Colonic mucosa (tissue), 4 donors: ENCODE measurements at places on chromosomes 12 and 14. TPM values are rescaled to one million over a fixed set of nuclear protein-coding genes. Genes with fewer than 3 reads are reported as not detected.

- peak overlapping the region; percentile 84 for H3K27ac ChIP-seq
- no peaks in the 10 kb centered on the region for H3K27me3 ChIP-seq
- H3K36me3 ChIP-seq, result no peaks in the 10 kb centered on the region
Observed at GRCh38 chr12:26113853-26114719, 10.8 kb downstream of the BHLHE41 start.

Gene ASCL4
- not detected for total RNA-seq

Gene TEX52
- not detected for total RNA-seq

DNA sequence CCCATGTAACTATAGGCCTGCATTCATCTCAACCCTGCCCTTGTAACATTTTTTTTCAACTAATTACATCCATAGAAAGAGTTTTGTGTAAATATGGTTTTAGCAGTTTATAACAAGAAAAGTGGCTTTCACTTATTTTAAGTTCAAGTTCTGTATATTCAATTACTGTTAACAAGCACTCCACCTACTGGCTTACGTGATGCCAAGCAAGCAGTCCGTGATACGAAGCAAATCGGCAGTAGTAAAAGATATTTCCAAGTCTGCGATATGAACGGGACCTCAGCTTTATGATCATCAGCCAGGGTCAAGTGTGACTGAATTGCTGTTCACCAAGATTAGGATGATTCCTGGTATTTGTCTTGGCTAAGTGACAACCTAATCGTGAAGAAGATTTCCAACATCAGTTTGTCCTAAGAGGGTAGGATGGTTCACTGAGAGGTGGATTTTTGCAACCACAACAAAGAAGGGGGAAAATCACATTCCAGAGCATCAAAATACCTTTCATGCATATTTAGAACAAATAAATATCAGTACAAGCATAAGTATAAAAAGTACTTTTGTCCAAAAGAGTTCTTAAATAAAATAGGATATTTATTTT lies 456.2 kb downstream of the FOXG1 start:
- no peaks in the 10 kb centered on the region for H3K4me1 ChIP-seq
- H3K27me3 ChIP-seq, result no peaks in the 10 kb centered on the region
- H3K4me3 ChIP-seq, result no peak overlapping the region
- no peak overlapping the region for H3K27ac ChIP-seq
- no peaks in the 10 kb centered on the region for H3K36me3 ChIP-seq

- DNase-seq, result no peak
- H3K27me3 ChIP-seq, result no peaks in the 10 kb centered on the region
- H3K4me1 ChIP-seq, result no peaks in the 10 kb centered on the region
- H3K27ac ChIP-seq, result no peak overlapping the region
- H3K36me3 ChIP-seq, result no peaks in the 10 kb centered on the region
Observed at GRCh38 chr14:32514236-32514635, 185.1 kb downstream of the AKAP6 start.

DNA sequence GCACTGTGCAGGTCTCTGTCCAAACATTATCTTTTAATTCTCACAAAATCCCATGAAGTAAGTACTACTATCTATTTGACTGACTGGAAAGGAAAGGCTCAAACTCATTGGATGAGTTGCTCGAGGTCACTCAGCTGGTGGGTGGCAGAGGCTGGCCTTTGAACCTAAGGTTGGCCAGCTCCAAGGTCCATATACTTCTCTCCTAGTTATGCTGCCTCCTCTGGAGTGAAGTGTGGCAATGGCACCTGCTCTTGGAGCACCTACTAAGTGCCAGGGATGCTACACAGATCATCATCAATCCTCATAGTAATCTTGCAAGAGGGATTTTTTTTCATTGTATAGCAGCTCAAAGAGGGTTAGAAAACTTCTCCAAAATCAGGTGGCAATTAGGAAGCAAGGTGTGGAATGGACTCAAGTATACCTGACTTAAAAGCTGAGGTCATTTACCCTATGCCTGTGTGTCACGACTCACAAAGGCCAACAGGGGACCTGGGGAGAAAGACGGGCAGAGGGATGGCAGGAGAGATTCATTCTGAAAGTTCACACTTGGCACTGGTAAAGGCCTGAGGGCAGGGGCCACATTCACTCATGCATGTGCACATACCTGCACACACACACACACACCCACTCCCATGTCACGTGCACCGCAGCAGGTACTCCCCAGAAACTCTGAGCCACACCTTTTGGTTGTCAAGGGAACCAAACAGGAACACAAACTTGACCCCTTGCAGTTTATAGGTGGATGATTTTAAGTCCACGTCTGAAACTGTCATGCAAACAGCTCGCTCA lies 146.4 kb downstream of the FOXN3 start:
- H3K4me1 ChIP-seq, result no peaks in the 10 kb centered on the region
- H3K27me3 ChIP-seq, result no peaks in the 10 kb centered on the region
- no peak overlapping the region for H3K27ac ChIP-seq
- peak; percentile 80 for DNase-seq
- no peak overlapping the region for H3K4me3 ChIP-seq

Gene PLD4
- total RNA-seq, result not detected

GRCh38 chr12:53298164-53298563 lies 1.3 kb upstream of the MYG1 start:
- DNase-seq, result no peak
- H3K4me3 ChIP-seq, result no peak overlapping the region
- no peaks in the 10 kb centered on the region for H3K36me3 ChIP-seq
- H3K27ac ChIP-seq, result no peak overlapping the region
- H3K27me3 ChIP-seq, result no peaks in the 10 kb centered on the region

- no peak for DNase-seq
- no peaks in the 10 kb centered on the region for H3K4me1 ChIP-seq
- H3K27me3 ChIP-seq, result no peaks in the 10 kb centered on the region
- H3K36me3 ChIP-seq, result no peaks in the 10 kb centered on the region
- no peak overlapping the region for H3K4me3 ChIP-seq
Observed at GRCh38 chr14:80315681-80316080, 104.4 kb upstream of the DIO2 start.
